ENCODE measurements at places on chromosomes 5 and 9.

GRCh38 chr5:53302529-53302928, 177.9 kb upstream of the FST start:
- DNase-seq = peak; percentile 53

- DNase-seq = no peak
These were observed 78.7 kb downstream of the FGF18 start for GRCh38 chr5:171498166-171498565.

DNA sequence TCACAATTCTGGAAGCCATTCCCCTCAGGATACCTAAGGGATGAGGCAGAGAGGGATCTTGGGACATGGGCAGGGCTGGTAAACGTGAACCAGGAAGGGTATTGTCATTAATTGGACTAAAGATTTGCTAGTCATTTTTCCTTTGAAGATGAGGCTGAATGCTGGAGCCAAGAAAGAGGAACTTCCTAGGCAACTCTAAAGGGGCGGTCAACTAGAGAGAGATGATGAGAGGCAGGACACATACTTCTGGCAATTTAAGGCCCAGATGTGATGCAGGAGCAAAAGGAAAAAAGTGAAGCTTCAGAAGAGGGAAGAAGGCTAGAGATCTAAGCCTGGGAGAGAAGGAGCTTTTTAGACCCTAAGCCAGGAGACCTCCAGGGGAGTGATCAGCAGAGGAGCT, 5.6 kb downstream of the GBA2 start:
- DNase-seq = no peak

DNA sequence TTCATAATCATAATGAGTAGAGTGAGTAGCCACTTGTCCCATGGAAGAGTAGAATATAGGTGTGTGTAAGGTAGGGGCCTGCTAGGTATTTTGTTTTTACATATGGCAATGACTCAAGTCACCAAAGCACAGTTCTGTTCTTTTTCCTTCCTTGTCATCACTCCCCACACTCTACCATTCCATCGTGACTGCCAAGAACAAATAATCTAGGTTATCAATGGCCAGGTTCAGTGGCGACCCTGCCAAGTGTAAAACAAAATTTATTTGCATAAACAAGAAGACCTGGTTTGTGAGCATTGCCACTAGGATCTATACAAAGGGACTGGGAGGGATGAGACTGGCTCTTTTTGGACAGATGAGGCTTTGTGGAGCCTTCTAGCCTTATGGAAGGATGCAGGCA, 55.2 kb upstream of the RANBP3L start:
- DNase-seq = no peak

GRCh38 chr5:122327110-122327509, 15.1 kb downstream of the SNCAIP start:
- DNase-seq = no peak

DNA sequence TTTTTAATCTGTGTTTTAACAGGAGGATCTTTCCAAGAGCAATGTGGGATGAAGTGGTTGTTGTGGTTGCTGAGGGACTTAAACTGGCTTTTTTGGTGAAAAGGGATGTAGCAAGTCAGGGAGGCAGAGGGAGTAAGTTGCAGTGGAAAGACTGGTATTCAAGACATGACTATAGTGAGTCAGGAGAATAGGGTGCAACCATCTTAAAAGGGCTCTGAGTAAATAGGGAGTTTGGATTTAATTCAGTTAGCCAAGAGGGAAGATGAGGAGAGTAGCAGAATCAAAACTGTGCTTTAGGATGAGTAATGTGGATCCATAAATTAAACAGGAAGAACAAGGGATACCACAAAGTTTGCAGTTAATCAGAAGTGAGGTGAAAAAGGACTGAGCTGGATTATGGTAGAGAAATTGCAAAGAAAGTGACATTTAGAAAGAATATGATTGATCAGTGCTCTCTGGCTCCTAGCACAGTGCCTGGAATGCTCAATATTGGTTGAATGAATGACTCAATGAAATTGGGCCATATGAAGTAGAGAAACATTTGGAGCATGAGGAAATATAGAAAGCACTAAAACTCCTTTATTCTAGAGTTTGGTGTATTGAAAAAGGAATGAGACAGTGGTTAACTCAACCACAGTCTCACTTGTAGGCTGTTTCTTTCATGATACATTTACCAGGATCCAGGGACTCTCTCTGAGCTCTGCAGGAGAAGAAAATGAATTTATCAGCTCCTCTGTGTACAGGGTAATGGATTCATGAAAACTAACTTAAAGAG, 5.1 kb downstream of the POLR3G start:
- DNase-seq = peak; percentile 52

DNA sequence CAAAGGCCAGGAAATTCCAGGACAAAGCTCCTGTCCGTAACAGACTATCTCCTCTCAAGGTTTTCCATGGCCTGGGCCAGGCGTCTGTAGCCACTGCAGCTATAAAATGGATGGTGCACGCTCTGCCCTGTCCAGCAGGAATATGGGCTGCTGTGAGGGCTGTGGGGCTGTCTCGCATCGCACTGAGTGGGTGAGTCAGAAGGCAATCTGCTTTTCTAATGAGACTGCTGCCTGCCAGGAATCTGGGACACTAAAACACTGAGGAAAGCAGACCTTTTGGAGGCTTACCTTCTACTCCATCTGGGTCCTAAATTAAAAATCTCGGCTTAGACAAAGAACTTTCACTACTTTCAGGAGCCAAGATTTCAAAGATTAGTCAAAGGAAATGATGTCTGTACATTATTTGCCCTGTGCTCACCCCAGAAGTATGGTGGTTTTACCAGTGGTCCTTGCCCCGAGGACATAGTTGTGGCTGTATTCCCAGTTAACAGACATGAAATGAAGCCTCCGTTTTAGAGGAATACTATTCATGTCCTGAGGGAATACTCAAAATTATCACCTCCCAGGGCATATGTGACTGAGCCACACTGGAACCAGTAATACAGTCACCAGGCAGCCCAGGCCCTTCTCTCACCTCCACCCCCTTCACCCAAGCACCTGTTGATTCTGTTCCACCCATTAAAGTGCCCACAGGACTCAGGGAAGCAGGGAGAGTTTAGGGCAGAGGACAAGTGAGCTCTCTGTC, 56.4 kb downstream of the PFDN1 start:
- DNase-seq = peak; percentile 80

DNA sequence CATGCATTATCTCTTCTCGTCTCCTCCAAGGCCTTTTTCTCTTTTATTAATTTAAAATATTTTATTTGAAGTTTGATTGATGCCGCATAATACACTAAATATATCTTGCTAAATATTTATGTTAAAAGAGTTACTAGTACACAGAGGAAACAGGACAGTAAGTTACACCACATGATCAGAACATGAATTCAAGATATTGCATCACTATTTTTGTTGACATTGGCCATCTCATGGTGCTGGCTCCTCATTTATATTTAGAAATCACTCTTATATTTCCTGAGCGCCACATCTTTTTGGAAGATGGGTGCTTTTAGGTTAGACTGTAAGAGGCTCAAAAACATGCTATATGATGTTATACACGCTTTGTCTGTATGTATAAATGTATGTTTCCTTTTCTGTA, 23.0 kb downstream of the SPEF2 start:
- DNase-seq = no peak

GRCh38 chr9:21266733-21267484, 27.1 kb upstream of the IFNA14 start:
- DNase-seq = no peak

DNA sequence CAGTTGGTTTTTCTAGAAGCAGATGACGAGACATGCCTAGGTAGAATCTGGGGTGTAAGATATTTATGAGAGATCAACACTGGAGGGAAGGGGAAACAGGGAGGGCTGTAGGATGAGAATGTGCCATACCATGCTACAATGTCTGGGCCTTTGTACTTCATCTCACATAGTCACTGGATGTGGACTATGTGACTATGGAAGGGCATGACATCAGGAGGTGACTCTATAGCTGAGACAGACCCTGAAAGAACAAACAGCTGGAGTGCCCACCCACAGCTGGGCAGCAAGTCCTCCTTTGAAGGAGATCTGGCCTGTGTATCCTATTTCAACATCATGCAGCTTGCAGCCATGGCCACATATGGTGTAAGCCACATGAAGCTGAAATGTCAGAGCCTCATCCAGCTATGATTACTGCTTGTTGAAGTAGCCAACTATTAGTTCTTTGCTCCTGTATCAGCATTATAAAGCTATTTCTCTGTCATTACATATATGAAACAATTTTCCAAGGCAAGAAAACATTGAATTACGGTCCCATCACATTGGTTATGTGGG, 46.2 kb upstream of the KIF2A start:
- no peak for DNase-seq

GRCh38 chr5:116593340-116593739, 18.7 kb upstream of the SEMA6A start:
- DNase-seq = no peak

DNA sequence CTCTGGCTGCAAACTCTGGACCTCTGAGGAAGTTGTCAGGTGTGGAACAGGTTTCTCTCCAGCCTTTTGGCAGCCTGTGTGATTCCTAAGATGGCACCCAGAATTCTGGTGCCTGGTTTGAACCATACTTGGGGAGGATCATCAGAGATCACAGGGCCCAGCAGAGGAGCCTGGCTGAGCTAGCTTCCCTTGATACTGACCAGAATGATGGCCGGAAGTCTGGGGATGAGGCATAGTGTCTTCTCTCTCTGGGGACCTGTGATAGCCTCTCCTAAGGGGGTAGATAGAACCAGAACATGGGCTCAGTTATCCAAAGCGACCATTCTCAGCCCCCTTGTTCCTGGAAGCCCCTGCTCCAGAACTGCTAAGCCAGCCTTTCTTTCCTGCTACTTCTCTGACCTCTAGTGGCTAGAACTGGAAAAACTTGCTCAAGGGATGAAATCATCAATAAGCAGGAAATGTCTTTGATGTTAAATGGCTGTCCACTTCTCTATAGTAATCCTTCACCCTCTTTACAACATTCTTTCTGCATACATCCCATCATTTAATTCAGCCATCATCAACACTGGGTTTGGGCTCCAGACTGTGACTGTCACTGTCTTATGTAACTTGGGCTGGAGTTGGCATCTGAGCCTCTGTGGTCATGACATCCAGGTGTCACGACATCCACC, 55.1 kb downstream of the C9orf152 start:
- peak; percentile 70 for DNase-seq

- no peak for DNase-seq
These were observed 51.0 kb downstream of the GNG10 start for GRCh38 chr9:111712369-111712768.

DNA sequence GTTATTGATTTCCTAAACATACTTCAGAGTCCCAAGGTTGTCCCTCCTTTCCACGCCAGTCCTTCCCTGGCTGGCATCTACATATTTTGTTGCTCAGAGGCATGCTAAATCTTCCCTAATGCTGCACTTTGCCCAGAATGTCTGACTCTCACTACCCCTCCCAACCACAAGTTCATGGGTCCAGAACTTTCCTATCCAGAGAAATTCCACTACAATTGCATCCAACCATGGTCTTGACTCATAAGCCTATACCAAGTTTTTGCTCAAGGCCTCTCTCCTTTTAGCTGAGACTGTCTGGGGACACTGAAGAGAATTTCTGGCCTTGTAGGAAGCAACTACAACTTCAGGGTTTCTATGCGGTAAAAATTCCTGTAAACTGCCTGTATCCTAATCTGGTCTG, 206.3 kb downstream of the BNC2 start:
- DNase-seq = peak; percentile 37

GRCh38 chr9:124110307-124110915, 98.8 kb downstream of the LHX2 start:
- peak; percentile 63 for DNase-seq

- DNase-seq = peak; percentile 67
These were observed 710 bp upstream of the PIP5KL1 start for GRCh38 chr9:127931092-127931881.

- DNase-seq = peak; percentile 99
These were observed at the start of gene TRIM41 for GRCh38 chr5:181223058-181223728. TRIM41 (plus strand) TSS chr5:181223281; CDS start chr5:181224000, 719 bp downstream.

DNA sequence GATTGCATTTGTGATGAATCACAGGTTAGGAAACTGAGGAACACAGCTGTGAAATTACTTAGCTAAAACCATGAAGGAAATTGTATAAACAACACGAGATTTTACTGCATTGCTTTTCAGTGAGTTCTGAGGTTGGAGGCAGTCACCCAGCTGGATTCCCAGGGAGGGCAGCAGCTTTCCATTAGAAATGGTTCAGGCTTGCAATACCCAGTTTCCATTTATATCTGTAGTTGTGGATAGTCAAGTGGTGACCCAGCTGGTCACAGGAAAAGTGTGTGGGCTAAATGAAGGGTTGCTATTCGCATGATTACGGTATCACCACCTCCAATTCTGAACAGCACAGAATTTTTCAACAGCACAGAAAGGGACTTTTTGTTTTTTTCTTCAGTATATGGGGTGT, 34.3 kb upstream of the SPATA31D4 start:
- no peak for DNase-seq

DNA sequence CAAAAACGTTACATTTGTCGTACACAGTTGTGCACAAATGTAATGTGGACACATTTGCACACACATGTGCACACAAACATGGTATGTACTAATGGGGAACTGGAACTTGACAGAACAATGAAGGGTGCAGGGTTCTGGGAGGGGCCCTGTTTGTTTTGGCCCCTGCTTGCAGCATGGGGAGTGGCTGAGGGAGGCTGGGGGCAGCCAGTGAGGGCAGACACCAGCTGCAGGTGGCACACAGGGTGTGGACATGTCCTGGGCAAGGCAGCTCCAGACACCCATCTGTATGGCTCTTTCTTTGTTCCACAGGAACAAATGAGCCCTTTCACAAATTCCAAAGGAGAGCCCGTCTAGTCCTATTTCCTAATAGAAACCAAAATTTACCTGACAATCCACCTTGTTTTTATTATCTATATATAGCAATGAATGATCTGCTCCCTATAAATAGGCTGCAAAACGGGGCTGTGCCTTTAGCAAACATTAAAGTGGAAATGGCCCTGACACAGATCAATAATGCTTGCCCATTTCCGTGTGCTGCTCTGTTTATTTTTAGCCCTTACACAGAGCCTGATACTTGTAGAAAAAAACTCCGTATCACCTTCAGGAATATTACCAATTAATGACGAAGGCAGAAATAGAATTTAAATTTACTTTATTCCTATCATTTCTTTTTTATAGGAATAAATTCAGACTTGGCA, 26.4 kb downstream of the MARCHF3 start:
- DNase-seq = no peak

GRCh38 chr5:92640340-92640739, 940.7 kb downstream of the NR2F1-AS1 start:
- DNase-seq = no peak

DNA sequence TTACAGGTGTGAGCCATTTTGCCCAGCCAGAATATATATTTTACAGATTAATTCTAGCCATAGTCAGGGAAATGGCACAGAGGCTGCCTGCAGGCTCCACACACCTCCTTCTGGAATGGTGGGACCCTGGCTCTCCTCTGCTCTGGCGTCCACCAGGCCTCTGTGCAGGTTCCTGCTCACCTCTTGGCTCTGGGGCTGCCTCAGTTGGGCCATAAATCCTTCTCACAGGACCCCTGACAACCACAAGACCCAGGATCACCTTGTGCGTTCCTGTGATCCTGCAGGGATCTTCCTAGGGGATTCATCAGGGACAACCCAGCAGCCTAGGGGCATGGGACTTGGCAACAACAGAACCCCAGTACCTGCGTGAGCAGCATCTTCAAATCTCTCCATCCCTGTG, 93.0 kb upstream of the FSTL4 start:
- no peak for DNase-seq
